PC-9 (cell line): ENCODE measurements at places on chromosomes 7 and 10. TPM values are rescaled to one million over a fixed set of nuclear protein-coding genes. Genes with fewer than 3 reads are reported as not detected.

- DNase-seq, result no peak
Measured at GRCh38 chr7:22865602-22865960, 42.9 kb upstream of the TOMM7 start.

- DNase-seq, result no peak
Measured at GRCh38 chr10:85950921-85951320, 415.7 kb downstream of the GRID1 start.

DNA sequence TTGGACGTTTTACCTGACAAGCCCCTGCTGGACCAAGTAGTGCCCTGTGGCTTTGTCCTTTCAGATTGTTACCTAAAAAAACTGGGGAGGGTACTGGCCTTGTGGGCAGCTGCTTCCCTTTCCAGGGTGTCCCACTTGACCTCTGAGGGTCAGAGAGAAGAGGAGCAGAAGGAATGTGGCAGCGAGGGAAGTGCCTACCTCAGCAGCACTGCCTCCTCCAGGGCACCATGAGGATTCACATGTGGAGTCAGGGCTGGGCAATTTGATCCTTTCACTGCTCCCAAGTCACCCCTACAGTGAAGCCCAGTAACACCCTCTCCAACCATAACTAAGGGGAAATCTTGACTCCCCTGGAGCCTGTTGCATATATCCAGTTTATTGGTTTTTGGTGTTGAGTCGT lies 64.6 kb downstream of the ITGB1 start:
- DNase-seq, result no peak

GRCh38 chr10:11353006-11353896 lies 258.2 kb downstream of the USP6NL start:
- no peak for DNase-seq

DNA sequence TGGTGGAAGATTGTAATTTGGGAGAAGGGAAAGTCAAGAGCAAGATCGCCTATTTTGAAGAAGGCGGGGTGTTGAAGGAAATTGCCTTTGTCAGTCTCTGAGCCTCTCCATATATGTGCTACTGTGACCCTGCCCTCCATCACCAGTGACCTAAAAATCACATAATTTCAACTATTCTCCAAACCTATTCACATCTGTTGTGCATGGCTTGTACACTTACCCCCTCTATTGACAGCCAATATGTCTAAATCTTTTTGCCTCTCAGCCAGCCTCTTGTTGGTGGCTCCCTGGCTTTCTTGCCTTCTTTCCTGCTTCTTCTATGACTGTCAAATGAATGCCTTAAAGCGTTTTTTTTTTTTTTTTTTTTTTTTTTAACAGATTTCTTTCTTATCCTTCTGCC lies 295.6 kb downstream of the AUTS2 start:
- DNase-seq, result no peak

Gene ZRANB1
- total RNA-seq, result 9.9 and 10.9 TPM in 2 replicates

DNA sequence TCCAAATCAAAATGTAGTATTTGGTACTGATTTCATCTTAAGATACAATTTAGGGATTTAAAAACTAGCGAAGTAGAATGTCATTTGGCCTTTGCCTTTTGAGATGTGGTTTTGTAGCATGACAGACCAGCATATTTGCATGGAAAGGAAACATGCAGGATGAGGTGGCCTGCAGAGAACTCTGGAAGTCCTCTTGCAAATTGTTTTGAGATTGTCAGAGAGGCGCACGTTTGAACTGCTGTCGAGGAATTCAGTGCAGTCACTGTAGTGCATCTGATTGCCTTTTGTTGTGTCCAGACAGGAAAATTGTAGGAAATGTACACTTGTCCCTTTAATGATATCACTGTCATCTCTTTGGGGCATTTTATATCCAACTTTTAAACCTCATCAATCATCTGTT lies 136.7 kb downstream of the CELF2 start:
- no peak for DNase-seq

GRCh38 chr7:151342811-151343210 lies 1.2 kb downstream of the NUB1 start:
- no peak for DNase-seq

- DNase-seq, result no peak
Measured at GRCh38 chr7:74572301-74572979, 85.1 kb upstream of the GTF2I start.

GRCh38 chr7:134852625-134853024 lies 73.2 kb downstream of the CALD1 start:
- no peak for DNase-seq

GRCh38 chr7:99120501-99120900 lies 23.4 kb downstream of the SMURF1 start:
- no peak for DNase-seq

Gene FASTK
- 104 and 126 TPM in 2 replicates for total RNA-seq

DNA sequence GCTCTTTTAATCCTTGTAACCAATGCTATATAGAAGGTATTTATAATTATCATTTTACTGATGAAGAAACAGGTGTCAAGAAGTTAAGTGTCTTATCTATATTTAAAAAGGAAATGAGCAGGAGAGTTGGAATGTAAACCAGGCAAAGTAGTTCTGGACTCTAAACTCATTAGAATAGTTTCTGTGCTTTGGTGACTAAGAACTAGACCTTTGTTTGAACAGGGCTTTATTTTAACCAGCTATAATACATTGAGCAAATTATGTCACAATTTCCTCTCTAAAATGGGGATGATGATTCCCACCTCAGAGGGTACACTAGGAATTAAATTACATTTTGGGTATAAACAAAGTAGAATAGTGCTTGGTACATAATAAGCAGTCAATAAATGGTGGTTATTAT lies 236.0 kb downstream of the MAGI2 start:
- no peak for DNase-seq

DNA sequence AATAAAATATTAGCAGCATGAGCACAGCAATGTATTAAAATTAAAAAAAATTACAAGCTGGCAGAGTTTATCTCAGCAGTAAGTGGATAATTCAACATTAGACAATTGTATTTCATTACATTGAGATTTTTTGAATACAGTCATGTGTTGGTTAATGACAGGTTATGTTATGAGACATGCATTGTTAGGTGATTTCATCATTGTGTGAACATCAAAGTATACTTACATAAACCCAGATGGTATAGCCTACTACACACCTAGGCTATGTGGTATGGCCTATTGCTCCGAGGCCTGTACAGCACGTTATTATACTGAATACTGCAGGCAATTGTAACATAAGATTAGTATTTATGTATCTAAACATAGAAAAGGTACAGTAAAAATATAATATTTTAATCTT lies 29.7 kb downstream of the CCDC6 start:
- no peak for DNase-seq

Gene DHX32
- 50.4 and 51.0 TPM in 2 replicates for total RNA-seq

GRCh38 chr10:34223658-34224057 lies 591.4 kb downstream of the PARD3 start:
- no peak for DNase-seq

Gene ZCWPW1
- total RNA-seq, result 7.4 TPM in 2 replicates

Gene OPN1SW
- not detected in 2 replicates for total RNA-seq

DNA sequence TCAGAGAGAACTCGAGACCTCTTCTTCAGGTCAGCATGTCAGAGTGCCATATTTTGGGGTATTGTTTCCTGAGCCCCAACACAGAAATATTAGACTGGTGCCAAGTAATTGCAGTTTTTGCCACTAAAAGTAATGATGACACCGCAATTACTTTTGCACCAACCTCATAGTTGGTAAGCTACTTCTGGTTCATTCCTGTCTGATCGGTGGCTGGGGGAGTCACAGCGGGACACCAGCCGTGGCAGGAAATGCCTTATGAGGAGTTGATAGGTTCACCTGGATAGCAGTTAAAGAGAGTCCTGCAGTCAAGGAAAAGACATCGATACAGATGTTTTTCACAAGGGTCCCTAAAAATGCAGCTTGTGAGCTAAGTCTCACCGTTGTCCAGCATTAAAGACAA lies 23.9 kb upstream of the ATP6V0A4 start:
- DNase-seq, result no peak

Gene VWDE
- 27.3 and 28.8 TPM in 2 replicates for total RNA-seq

Gene DENND11
- 49.4 and 55.6 TPM in 2 replicates for total RNA-seq

DNA sequence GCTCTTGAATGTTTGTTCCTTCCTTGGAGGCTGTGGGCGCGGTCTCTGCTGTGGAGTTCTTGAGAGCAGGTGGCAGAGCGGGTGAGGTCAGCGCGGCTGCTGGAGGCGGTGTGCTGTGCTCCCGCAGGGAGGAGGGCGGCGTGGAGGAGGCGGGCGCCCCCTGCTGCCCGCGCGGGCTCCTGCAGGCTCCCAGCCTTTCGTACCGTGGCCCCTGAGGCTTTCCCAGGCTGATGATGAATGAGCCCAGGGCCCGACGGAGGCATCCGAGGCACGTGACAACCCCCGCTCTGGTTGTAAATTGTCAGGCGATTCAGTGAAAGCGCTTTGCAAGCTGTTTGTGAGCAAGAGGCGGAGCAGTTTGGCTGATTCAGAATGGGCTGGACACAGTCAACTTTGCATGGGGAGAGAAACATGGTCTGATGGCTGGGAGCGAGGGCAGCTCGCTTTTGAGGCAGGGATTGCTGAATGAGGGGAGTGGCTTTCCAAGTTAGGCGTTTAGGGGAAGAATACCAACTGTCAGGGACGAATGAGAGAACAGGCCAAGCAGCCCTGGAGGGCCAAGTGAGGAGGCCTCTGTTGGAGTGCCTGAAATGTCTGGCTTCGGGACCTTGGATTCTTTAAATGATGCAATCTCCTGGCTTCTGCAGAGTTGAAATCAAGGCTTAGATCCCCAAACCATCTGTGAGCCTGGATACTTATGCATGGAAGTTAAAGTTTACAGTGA lies 46.6 kb downstream of the CDHR3 start:
- peak; percentile 94 for DNase-seq

Gene PNLIPRP3
- total RNA-seq, result not detected in 2 replicates
